Glutamatergic neuron (in vitro differentiated cells): ENCODE measurements at places on chromosomes 6 and 20. TPM values are rescaled to one million over a fixed set of nuclear protein-coding genes. Genes with fewer than 3 reads are reported as not detected.

Gene C2
- not detected for total RNA-seq

Gene PDYN
- total RNA-seq, result not detected

Gene ESR1
- total RNA-seq, result not detected

Gene REM1
- total RNA-seq, result 2.8 TPM

Gene GSTA2
- not detected for total RNA-seq

Gene TNF
- not detected for total RNA-seq

Gene AVP
- total RNA-seq, result not detected

Gene RBM24
- total RNA-seq, result 4.9 TPM

Gene C6orf15
- not detected for total RNA-seq

Gene CFAP206
- 1.9 TPM for total RNA-seq

Gene TMEM74B
- 5.0 TPM for total RNA-seq

Gene MMS22L
- 9.1 TPM for total RNA-seq

Gene GPR63
- 6.6 TPM for total RNA-seq

Gene TPD52L1
- total RNA-seq, result not detected

Gene LY6G6D
- total RNA-seq, result not detected

Gene FGD2
- total RNA-seq, result not detected

Gene RNF217
- total RNA-seq, result 5.9 TPM

Gene RIPPLY2
- 4.9 TPM for total RNA-seq

Gene ARMC12
- total RNA-seq, result 2.6 TPM

Gene CST1
- total RNA-seq, result not detected

Gene NRM
- total RNA-seq, result 52.2 TPM

Gene SAMD3
- total RNA-seq, result 1.6 TPM

Gene ASIP
- not detected for total RNA-seq

Gene CD40
- total RNA-seq, result 1.2 TPM

Gene PNPLA1
- not detected for total RNA-seq

Gene STMND1
- total RNA-seq, result not detected

Gene PLN
- not detected for total RNA-seq

Gene RAB44
- total RNA-seq, result not detected

Gene GATA5
- 1.3 TPM for total RNA-seq

Gene ADGB
- not detected for total RNA-seq

Gene FAM209A
- not detected for total RNA-seq

Gene DOK5
- 30.8 TPM for total RNA-seq

Gene PRDM13
- 13.9 TPM for total RNA-seq

Gene NHLRC1
- 0.17 TPM for total RNA-seq

Gene FANCE
- 33.4 TPM for total RNA-seq

Gene ADTRP
- not detected for total RNA-seq

Gene SPATA2
- total RNA-seq, result 9.7 TPM

Gene WFDC12
- not detected for total RNA-seq

Gene SLC22A2
- not detected for total RNA-seq

Gene LIN28B
- 105 TPM for total RNA-seq

Gene LAMA2
- total RNA-seq, result 2.4 TPM

Gene SLC4A11
- 27.2 TPM for total RNA-seq

Gene GABRR2
- total RNA-seq, result 0.49 TPM

Gene SNAP25
- total RNA-seq, result 61.0 TPM

Gene TPMT
- 3.4 TPM for total RNA-seq

Gene HLA-DPB1
- 4.7 TPM for total RNA-seq

Gene GCNT2
- total RNA-seq, result 13.2 TPM

Gene QKI
- 50.5 TPM for total RNA-seq

Gene ABHD16A
- 120 TPM for total RNA-seq

Gene SLC22A7
- total RNA-seq, result 0.34 TPM

Gene HCK
- 0.78 TPM for total RNA-seq

Gene OGFRL1
- 21.4 TPM for total RNA-seq

Gene SEMG1
- total RNA-seq, result not detected

Gene ZKSCAN3
- 16.0 TPM for total RNA-seq

Gene POPDC3
- 10.9 TPM for total RNA-seq

Gene KIF16B
- total RNA-seq, result 27.0 TPM

Gene ULBP1
- 9.3 TPM for total RNA-seq

Gene SLPI
- total RNA-seq, result not detected

Gene C6orf52
- 4.1 TPM for total RNA-seq

Gene C4B
- total RNA-seq, result 6.4 TPM
